SHP77 (cell line): ENCODE measurements at places on chromosomes 1 and 21.

GRCh38 chr1:99662539-99663080 is 16.7 kb downstream of the PALMD start:
- no peak for DNase-seq

DNA sequence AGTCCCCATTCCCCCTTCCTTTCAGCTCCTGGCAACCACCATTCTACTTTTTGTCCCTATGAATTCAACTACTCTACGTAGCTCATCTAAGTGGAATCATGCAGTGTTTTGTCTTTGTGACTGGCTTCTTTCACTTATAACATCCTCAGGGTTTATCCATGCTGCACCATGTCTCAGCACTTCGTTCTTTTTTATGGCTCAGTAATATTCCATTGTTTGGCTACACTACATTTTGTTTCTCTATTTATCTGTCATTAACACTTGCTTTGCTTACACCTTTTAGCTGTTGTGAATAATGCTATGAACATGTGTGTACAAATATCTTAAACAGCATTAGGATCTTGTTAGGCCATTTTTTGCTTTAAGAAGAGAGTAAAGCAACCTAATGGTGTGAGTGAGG is 1.5 kb upstream of the MRPS14 start:
- no peak for DNase-seq

DNA sequence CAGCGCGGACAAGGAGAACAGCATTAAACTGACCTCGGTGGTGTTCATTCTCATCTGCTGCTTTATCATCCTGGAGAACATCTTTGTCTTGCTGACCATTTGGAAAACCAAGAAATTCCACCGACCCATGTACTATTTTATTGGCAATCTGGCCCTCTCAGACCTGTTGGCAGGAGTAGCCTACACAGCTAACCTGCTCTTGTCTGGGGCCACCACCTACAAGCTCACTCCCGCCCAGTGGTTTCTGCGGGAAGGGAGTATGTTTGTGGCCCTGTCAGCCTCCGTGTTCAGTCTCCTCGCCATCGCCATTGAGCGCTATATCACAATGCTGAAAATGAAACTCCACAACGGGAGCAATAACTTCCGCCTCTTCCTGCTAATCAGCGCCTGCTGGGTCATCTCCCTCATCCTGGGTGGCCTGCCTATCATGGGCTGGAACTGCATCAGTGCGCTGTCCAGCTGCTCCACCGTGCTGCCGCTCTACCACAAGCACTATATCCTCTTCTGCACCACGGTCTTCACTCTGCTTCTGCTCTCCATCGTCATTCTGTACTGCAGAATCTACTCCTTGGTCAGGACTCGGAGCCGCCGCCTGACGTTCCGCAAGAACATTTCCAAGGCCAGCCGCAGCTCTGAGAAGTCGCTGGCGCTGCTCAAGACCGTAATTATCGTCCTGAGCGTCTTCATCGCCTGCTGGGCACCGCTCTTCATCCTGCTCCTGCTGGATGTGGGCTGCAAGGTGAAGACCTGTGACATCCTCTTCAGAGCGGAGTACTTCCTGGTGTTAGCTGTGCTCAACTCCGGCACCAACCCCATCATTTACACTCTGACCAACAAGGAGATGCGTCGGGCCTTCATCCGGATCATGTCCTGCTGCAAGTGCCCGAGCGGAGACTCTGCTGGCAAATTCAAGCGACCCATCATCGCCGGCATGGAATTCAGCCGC is 2.5 kb downstream of the S1PR1 start:
- no peak for DNase-seq

GRCh38 chr1:89863165-89863830 is 42.5 kb downstream of the LRRC8D start:
- no peak for DNase-seq

- no peak for DNase-seq
These were observed 66.6 kb downstream of the DIRAS3 start for GRCh38 chr1:67983867-67984266.

DNA sequence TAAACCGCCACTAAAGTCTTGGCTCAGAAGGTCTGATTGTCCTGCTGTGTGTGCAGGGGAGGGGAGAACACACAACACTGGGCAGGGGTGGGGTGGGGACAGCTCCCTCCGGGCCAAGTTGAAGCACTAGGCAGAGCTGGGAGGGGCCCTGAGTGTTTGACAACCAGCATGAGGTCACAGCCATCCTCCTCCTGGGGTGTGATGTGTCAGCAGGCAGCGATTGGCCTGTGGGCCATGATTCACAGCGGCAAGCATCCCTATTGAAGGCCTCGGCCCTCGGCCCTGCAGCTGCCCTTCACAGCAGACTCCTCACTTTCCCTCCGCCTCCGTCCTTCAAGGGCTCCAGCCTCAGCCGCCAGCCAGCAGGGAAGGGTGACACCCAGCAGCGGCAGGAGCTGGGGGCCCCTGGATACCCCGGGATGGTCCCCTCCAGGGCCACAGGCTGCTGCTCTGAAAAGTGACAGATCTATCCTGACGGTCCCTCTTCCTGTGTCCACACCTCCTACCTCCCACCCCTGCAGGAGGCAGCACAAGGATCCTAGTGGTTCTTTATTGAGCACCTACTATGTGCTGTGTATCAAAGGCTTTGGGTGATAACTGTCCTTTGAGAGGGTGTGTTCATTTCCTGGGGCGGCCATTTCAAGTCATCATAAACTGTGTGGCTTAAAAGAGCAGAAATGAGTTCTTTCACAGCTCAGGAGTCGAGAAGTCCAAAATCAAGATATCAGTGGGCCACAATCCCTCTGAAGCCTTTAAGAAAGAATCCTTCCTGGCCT is 66.0 kb upstream of the SLC25A33 start:
- peak; percentile 81 for DNase-seq

DNA sequence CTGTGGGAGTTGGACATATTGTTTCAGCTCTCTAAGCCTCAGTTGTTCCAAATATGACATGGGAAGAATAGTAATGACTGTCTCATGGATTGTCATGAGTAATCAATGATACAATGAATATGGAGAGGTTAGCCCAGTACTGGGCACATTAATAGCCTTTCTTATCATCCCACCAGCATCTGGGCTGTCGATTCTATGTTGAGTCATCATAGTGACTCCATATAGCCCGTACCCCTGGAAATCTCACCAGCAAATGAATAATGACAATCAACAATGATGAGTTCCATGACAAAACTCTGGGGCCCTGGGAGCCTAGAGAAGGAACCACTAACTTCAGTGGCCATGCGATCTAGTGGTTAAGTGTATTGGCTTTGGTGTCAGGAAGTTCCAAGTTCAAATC is 39.7 kb upstream of the GJB5 start:
- no peak for DNase-seq

DNA sequence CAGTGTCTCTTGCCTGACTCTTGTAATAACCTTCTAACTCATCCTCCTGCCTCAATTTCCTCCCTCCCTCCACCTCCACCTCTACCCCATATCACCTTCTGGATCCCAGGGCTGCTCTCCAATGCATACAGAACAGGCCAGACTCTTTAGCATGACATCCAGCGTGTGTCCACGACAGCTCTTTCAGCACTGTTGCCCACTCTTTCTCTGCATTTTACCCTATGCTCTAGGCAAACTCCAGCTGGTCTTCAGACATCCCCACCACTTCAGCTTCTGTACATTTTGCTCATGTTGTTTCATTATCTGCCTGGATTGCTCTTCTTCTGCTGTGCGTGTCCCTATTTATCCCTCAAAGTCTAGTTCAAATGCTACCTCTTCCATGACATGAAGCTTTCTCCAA is 4.8 kb downstream of the INKA2 start:
- DNase-seq = no peak
